Stimulated activated CD4-positive, alpha-beta T cell treated with anti-CD3 and anti-CD28 coated beads, Interleukin-4, amount 100 ng/mL, for 24 hours (primary cell): ENCODE measurements at places on chromosomes 13 and 19.

DNA sequence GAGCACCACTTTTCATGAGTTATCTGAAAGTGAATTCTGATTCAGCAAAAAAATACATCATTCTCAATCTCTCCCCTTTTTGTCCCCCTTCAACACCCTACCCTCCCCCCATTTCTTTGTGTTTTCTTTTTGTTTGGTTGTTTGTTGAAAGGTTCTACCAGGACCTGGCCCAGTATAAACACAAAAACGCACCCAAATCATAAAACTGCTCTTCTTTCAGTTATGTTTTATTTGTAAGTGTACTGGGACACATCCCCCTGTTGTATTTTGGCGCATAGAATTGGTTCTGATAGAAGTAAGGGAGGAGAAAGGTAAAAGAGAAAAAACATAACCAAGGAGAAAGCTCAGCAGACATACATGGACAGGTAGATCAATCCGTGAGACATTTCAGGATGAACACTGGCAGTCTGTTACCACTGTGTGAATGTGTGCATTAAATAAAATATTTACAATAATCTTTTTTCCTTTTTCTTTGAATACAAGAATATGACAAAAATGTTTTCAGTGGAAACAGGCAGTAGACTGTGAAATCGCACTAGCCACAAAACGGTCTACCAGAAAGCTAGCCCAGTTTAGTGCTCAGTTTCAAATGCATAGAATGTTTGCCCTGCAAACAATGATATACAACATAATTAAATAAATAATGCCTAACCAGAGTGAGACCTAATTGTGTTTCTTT is 4.2 kb downstream of the POU4F1 start:
- no peak for DNase-seq

GRCh38 chr13:52850396-52851136 is 2.1 kb upstream of the PCDH8 start:
- peak; percentile 26 for DNase-seq

GRCh38 chr13:98521461-98522247 is 55.3 kb downstream of the STK24 start:
- DNase-seq, result no peak

DNA sequence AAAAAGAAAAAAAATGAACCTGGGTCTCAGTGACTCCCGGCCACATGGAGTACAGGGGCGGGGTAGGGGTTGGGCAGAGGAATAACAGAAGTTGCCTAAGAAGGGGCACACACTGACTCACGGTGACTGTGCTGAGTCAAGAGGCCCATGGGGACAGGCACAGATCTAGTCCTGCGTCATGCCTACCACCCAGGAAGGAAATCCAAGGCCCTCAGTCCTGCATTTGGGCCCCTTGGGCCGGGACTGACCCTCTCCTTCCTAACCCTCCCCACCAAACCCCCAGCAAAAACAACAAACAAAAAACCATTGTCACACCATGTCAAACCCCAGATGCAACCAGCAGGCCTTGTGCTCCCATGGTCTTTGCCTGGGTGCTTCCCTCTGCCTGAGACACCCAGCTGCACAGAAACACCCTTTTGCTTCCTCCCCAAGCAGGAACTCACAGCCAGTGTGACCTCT is 9.6 kb upstream of the NOTCH3 start:
- DNase-seq, result no peak

GRCh38 chr13:49690995-49691784 is at the start of gene EBPL:
TSS of gene EBPL (minus strand) at chr13:49691486. CDS start at chr13:49691424, 62 bp downstream.
- peak; percentile 89 for DNase-seq

GRCh38 chr13:72651144-72651543 is 76.3 kb downstream of the MZT1 start:
- DNase-seq, result no peak
